HCT116 (cell line): ENCODE measurements at places on chromosomes 3 and 15. TPM values are rescaled to one million over a fixed set of nuclear protein-coding genes. Genes with fewer than 3 reads are reported as not detected.

Gene HIGD2B
- total RNA-seq, result 0.27 TPM

Gene RHOV
- 6.0 TPM for total RNA-seq

Gene GOLGA6L4
- total RNA-seq, result 3.2 TPM

DNA sequence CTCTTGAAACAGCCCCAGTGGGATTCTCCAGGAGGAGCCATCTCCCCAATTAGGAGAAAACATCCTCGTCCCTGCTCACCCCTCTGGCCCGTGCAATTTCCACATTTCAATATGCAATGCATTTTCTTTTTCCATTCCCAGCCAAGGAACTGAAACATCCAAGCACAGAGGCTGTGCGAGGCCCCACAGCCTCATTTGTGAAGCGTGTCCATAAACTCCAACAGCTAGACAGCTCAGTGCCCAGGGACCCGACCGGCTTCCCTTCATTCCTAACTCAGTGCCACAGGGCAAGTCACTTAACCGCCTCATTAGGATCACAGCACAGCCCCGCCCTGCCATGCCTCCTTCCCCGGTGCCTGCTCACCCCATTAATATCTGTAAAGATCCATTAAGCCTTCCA lies 204.2 kb upstream of the IGF1R start:
- no peak for DNase-seq

- no peak for DNase-seq
Observed at GRCh38 chr3:62098646-62099365, 274.5 kb downstream of the FEZF2 start.

DNA sequence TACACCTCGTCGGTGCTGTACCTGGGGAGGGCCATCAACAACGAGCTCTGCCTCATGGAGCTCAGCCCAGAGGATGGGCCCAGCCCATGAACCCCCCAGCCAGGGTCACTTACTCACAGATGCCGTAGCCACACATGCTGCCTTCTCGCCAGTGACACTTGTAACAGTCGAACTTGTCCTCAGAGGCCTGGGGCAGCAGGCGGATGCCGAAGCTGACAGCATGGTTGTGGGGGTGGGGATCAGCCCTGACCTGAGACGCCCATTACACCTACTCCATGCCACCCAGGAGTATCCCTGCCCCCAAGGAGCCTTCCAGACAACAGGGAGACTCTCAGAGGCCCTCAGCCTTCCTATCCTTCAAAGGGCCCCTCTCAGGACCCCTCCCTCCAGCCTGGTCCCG lies 12.1 kb downstream of the ALS2CL start:
- DNase-seq, result no peak

DNA sequence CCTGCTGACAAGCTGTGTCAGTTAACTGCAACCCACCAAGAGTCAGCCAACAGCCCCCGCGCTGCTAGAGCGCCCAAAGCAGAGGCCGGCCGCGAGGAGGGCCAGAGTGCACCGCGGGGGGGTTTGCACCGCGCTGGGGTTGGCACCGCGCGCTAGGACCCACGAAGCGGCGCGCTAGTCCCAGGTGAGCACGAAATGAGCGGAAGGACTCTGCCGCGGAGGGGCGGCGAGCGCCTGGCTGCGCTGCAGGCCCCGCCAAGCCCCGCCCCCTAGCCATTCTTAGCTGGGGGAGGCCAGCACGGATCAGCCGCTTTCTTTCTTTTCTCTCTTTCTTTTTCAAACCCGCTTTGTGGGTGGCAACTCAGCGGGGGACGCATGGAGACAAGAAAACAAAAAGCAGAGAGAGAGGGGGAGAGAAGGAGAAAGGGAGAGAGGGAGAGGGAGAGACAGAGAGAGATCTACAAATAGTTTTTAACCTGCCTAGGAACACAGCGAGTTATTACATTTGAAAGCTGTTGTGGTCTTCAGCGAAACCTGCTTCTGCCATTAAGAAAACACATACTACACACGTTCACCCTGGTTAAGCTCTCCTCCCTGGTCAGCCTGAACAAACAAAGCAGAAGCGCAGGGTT lies 6.9 kb upstream of the FOXB1 start:
- no peak for DNase-seq
